ENCODE measurements at places on chromosomes 2 and 18. TPM values are rescaled to one million over a fixed set of nuclear protein-coding genes. Genes with fewer than 3 reads are reported as not detected.
A peak's percentile ranks its signal among the peaks of the same experiment; 100 is the strongest.

DNA sequence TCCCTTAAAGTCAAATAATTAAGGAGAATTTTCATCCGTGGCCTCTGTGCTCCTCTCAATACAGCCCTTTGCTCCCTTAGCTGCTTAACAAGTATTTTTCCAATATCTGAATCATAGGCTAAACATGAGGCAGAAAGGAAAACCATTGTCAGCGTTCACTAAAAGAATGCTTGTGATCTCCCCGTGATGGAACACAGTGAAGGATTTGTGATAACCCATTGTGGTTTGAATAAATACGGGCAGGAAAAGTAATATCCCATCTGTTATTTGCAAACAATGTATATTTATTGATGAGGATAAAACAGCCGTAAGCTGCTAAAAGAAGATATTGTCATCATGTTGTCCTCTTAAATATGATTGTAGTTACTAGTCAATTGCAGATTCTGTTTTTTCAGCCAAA, 258.1 kb downstream of the NAPG start:
- DNase-seq = no peak

DNA sequence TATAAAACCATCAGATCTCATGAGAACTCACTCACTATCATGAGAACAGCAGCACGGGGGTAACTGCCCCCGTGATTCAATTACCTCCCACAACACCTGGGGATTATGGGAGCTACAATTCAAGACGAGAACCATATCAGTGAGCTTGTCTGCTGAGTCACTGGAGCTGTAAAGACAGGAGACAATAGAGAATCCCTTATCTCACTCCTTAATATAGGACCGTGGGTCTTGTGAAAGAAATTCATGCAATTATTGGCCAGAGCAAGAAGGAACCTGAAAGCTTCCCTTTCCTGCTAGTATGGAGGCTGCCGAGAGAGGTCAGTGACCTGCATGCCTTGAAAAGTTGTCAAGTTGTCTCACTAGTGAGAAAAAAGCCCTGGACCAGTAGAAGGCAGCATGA, 9.5 kb upstream of the TNFAIP6 start:
- DNase-seq = no peak

GRCh38 chr2:16674154-16674553, 8.5 kb upstream of the CYRIA start:
- no peak for DNase-seq

DNA sequence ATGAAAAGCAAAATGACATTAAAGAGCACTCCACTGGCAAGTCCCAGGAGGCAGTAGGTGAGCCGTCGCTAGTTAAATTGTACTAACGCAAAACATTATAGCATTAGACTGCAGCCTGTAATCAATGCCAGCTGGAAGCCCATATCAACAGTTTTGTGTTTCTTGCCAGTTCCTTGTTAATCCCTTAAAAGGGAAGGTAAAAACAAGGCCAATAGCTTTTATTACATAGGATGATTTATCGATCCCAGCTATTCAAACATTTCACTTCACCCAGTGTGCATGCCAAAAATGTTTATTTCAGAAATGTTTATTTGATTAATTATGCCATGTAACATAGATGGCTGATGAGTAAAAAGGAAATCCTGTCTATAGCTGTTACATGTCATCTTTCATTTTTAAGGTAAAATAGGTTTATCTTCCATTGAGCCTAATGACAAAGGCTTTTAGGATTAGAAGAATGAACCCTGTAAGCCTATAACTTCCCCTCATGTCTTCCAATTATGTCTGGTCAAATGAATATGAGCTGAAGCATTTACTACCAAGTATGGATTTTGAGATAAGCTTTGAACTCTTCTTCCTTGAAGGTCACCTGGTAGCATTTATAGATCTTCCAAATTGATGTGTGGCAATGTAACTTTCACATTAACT, 591.2 kb downstream of the RNF144A start:
- no peak for DNase-seq

- DNase-seq = peak; percentile 45
Measured at GRCh38 chr18:58541146-58541788, 87.6 kb downstream of the ALPK2 start.

DNA sequence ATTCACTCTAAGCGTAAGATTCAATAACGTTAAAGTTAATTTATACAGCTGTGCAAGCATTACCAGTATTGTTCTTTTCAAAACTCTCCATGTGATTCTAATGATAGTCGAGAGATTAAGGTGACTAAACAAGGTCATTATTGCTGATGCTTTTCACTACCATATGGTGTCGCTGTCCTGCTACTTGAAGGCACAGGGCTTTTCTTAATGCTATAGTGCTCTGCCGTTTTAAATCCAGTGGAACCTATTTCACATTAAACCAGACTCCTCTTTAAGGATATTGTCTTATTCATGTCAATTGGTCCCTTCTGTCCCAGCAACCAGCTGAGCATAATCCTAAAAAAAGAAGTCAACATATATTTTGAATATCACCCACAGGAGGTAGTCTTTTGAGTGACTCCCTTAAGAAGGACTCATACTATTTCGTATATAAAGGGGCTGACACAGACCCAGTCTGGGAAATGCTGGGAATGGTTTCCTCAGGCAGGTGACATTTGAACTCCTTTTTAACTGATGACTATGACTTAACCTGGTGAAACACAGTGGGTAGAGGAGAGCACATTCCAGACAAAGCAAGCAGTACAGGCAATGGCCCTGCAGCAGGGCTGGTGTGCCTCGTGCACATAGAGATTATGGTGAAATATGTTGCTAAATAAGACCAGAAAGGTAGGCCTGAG, 53.9 kb upstream of the CYTIP start:
- no peak for DNase-seq

- DNase-seq = no peak
Measured at GRCh38 chr18:67386032-67386431, 130.5 kb downstream of the DSEL start.

DNA sequence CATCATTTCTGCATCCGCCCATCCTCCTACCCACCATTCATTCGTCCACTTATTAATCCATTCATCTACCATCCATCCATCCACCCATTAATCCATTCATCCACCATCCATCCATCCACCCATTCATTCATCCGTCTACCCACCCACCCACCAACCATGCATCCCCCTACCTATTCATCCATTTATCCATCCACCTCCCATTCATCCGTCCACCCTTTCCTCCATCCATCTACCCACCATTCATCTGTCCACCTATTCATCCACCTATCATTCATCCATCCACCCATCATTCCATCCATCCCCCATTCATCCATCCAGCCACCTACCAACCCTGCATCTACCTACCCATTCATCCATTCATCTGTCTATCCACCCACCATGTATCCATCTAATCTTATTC, 83.5 kb upstream of the MCFD2 start:
- DNase-seq = no peak

DNA sequence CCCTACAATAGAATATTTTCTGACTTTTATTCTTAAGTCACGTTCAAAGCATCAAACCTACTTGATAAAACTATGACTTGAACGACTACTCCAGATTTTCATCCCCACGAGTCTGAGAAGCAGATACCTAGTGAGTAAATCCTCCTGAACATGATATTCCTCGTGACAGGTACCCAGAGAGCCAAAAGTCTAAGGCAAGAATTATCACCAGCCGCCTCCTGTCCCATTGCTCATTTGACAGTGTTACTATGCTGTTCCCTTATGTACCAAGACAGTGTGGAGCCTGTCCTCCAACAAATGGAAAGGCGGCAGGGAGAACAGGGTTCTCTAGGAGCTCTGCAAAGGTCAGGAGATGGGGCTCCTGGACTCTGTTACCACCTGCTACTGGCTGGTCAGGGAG, 8.3 kb upstream of the ALPK2 start:
- DNase-seq = no peak

GRCh38 chr2:173990970-173991819, 26.0 kb upstream of the SP3 start:
- DNase-seq = peak; percentile 14

- DNase-seq = peak; percentile 9
Measured at GRCh38 chr2:175807031-175807873, 194.8 kb downstream of the LNPK start.

- DNase-seq = no peak
Measured at GRCh38 chr2:39128919-39129391, 8.1 kb upstream of the SOS1 start.

- peak; percentile 18 for DNase-seq
Measured at GRCh38 chr2:196939371-196939770, 12.9 kb upstream of the PGAP1 start.

DNA sequence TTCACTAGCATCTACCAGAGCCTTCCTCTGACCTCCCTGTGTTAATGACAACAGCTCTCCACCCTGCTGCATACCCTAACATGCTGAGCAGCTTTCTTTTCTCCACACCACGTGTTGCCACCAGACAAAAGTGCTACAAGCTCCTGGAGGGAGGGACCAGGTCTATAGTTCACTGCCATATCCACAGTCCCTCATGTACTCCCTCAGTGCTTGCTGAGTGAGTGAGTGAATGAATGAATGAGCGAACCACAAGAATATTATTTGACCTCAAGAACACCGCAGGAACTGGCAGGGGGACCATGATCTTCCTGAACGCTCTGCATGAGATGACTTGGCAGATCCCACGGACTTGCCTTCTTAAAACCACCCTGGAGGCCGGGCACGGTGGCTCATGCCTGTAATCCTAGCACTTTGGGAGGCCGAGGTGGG, 47.4 kb upstream of the CAB39 start:
- DNase-seq = no peak

DNA sequence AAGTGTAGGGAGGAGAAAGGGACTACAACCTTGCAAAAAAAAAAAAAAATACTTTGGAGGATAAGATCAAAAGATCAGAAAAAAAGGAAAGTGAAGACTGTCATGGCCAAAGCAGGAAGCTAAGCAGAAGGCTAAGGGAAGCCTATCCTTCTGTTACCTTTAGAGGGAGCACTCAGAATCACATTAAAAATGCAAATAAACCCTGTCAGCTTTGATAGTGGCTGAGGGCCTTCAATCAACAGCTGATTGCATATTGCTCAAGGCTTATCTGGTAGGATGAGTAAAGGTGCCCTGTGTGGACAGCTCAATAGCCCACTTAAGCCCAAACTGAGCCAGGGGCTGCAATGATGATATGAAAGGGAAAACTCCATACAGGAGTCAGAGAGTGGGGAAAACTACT, 1021.2 kb downstream of the LRP1B start:
- no peak for DNase-seq

DNA sequence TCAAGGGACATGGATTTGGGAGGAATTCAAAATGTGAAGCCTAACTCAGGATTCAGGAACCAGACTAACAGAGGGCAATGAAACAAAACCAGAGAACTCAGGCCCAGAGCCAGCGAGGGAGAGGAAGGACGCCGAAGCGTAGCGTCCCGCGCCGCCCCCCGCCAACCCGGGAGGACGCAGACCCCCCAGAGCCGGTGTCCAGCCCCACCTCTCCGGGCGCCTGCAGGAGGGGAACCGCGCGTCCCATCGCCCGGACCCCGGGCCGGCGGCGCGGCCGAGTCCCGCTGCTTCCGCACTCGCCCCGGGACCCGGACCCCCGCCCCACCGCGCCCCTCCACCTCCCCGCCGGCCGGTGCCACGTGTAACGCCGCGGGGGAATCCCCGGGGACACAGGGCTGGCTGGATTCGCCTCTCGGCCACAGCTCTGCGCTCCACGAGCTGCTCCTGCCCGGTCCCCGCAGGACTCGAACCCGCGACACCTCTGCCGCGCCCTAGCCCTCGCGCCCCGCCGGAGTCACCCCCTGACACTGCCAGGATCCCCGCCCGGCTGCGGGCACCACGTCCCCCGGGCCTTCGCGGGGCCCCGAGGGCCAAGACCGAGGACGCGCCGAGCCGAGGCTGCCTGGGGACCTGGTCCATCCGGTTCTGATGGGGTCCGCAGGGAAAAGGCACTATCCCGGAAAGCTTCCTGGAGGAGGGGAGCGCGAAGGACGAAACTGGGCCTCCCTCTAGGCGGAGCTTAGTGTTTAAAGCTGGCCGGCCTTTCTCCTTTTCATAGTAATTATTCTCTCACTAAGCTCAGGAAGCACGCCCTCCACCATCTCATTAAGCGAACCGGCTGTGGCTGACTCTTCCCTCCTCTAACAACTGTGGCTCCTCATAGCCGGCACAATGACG, 40.4 kb upstream of the FAM124B start:
- DNase-seq = peak; percentile 34

DNA sequence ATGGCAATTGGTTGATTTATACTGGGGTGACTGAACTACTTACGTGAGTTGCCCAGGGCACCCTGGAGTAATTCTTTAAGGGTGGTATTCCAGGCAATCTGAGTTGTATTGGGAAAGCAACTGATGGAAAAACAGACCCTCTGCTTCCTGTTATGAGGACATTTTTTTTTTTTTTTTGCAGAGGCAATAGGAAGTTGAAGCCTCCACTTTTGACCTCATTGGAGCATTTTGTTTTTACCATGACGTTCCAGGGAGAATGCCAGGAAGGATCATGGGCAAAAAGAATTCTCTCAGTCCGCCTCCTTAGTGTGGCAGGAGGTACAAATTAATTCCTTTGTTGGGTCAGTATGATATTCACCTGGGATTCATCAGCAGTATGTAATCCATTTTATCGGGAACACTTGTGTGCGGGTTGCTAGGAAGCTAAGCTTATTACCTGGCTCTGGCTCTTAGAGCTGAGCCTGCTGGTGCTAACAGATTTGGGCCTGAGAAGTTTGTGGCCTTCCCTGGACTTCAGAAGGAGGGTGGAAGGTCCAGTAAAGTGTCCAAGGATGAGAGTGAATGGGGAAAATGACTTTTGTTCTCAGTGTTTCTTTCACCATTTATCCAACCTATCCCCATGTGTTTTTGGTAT, 272.9 kb upstream of the EPAS1 start:
- no peak for DNase-seq

DNA sequence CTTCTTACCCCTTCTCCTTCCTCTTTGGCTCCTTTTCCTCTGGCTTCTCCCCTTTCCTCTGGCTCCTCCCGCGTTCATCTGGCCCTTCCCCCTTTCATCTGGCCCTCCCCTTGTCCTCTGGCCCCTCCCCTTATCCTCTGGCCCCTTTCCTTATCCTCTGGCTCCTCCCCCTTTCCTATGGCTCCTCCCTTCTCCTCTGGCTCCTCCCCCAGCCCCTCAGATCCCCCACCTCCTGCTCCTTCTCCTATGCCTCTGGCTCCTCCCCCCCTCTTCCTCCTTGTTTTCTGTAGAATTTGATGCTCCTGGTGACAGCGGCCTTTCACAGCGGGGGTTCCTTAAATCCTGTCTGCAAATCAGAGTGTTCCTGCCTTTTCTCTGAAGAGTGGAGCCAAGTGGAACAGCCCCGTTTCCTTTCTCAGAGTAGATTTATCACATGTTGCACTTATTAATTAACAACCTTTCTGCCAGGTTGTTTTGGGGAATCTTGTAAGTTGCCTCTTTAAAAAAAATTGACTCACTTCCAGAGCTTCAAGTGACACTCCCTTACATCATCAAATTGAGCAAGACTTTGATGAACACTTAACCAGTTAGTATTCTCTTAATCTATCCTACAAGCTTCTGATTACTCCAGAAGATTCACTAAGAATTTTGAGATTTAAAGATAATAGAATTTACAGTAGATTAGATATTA, 27.9 kb downstream of the FABP1 start:
- DNase-seq = peak; percentile 62

- DNase-seq = no peak
Measured at GRCh38 chr18:9965711-9966624, 52.2 kb downstream of the VAPA start.

GRCh38 chr2:143058851-143059250, 70.4 kb upstream of the ARHGAP15 start:
- no peak for DNase-seq

GRCh38 chr2:55022476-55022875, 27.8 kb downstream of the RTN4 start:
- DNase-seq = no peak

Gene PTGR3
- 3.6 TPM for total RNA-seq

Gene SLC9A2
- 1.5 TPM for total RNA-seq

Gene MC4R
- total RNA-seq = not detected

Gene DSG1
- not detected for total RNA-seq

Gene SOX11
- 11.2 TPM for total RNA-seq

Gene CLEC4F
- total RNA-seq = not detected

Gene TFPI
- 43.8 TPM for total RNA-seq

Gene IL1RL2
- not detected for total RNA-seq

Gene EMX1
- total RNA-seq = 0.29 TPM
